ENCODE measurements at places on chromosomes 1 and 21.

GRCh38 chr1:219837274-219837993 is 90.9 kb downstream of the SLC30A10 start:
- DNase-seq: peak; percentile 56

DNA sequence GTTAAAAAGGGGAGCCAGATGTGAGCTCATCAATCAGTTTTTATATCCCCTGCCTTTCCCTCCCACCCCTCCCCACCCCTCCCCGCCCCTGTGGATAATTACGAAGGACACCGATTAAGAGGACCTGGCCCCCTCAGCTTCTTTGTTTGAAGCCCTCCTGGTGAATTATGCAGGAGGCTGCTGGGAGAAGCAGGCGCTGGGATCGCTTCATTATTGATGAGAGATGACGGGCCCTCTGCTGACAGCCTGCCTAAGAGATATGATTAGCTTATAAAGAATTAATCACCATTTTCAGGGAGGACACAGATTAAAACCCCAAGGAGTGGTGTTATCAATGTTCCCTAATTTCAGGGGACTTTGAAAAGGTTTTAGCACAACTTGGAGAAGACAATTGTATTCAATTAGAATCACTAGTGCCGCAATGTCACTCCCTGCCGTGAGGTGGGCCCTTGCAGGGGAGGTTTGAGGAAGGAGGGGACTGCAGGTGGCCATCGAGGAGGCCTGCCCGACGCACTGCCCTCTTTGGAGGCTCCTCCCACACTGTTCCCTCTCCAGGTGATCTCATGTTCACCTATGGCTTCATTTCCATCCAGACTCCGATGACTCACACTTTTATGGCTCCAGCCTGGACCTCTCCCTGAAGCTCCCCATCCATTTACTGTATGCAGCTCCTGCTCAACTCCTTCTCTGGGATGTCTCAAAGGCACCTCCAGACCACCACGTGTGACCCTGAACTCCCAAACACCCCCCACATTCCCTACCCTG is 67.0 kb upstream of the KLHDC7A start:
- DNase-seq: no peak

DNA sequence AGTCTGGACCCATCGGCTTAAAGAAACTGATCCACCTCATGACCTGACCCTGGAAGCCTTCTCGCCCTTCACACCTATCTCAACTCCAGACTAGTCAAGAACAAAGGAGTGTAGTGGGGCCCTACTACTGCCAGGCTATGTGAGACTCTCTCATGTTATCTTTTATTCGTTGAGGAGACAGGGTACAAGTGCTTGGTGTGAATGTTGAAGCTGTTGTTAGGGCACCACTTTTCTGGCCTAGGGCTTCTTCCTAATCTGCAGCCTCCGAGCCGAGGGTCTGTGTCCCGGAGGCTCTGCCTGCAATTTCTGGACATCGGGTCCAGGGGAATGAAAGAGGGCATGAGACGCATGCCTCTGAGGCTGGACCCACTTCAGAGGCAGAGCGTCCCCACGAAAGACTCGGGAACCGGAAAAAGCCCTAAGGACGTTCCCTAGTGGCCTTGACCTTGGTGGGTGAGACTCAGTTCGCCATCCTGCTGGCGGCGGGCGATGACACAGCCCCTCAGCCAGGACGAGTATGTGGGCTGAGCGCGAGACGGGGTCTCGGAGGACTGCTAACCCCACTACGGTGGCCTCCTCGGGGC is 671 bp downstream of the DNAJC11 start:
- no peak for DNase-seq

DNA sequence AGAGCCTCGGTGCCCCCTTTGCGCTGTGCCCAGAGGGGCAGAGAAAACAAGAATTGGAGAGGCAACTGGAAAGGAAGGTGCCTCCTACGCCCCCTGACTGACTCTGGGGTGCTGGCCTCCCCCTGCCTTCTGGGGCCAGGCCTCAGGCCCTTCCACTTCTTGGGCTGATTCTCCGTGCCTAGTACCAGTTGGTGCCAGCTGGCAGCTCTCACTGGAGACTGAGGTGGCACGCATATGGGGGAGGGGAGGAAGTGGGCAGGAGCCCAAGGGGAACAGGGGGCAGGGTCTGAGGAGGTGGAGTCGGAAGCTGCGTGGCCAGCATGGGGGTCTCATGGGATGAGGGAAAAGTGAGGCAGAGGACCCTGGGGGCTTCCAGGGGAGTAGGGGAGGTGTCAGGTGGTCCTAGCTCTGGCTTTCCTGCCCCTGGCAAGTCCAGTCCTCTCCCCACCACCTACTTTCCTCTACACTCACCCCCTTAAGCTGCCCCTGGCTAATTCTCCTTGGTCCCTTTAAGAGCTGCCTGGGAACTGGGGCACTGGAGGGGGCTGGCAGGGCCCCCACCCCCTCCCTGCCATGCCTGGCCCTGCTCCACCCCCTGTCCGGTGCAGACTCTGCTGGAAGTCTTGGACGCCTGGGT is 6.5 kb upstream of the SEMA4A start:
- DNase-seq: no peak

DNA sequence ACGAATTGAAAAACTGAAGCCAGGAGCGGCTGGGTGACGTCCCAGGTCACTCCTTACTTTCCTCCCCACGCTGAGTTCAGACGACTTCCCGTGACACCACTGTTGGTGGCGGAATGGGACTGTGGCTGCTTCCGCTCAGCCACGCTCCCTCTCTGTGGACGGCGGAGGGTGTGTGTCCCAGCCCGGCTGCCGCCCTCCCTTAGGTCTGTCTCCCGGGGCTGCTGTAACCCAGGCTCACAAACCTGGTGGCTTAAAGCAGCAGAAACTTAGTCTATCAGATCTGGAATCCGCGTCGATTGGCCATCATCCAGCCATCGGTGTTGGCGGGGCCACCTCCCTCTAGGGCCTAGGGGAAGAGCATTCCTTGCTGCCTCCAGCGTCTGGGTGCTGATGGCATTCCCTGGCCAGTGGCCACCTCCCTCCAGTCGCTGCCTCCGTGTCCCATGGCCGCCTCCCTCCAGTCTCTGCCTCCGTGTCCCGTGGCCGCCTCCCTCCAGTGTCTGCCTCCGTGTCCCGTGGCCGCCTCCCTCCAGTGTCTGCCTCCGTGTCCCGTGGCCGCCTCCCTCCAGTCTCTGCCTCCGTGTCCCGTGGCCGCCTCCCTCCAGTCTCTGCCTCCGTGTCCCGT is 17.5 kb downstream of the TRPM2 start:
- DNase-seq: no peak

DNA sequence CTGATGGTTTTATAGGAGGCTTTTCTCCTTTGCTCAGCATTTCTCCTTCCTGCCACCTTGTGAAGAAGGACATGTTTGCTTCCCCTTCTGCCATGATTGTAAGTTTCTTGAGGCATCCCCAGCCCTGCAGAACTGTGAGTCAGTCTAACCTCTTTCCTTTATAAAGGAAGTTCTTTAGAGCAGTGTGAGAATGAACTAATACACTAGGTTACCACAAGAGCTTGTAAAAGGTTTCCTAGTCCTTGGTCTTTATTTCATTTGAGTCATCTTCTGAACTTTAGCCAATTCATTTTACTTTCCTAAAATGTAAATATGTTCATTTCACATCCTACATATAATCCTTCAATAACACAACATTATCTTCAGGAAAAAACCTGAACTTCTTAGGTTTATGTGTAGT is 365.3 kb downstream of the HHIPL2 start:
- DNase-seq: no peak

GRCh38 chr1:233424779-233425178 is 97.3 kb downstream of the MAP3K21 start:
- no peak for DNase-seq

- no peak for DNase-seq
These were observed 26.4 kb upstream of the CNTN2 start for GRCh38 chr1:205016584-205016983.

GRCh38 chr1:184630679-184631060 is 124.0 kb downstream of the EDEM3 start:
- no peak for DNase-seq

GRCh38 chr1:87464022-87464490 is 135.4 kb downstream of the LMO4 start:
- DNase-seq: no peak

DNA sequence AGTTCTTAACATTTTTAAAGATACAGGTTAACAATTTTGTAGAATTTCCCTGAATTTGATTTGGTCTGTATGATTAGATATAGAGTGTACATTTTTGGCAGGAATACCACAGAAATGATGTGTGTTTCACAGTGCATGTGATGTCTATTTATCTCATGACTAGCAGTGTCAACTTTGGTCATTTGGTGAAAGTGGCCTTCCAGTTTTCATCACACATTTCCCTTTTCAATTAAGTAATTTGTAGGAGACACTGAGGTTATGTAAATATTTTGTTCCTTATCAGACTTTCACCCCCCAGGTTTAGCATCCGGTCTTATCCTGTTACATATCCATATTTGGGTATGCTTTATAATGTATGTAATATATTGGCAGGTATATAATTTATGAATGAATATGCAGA is 41.8 kb downstream of the MAP3K7CL start:
- no peak for DNase-seq

GRCh38 chr1:14894811-14895560 is 258.6 kb upstream of the TMEM51 start:
- DNase-seq: no peak

DNA sequence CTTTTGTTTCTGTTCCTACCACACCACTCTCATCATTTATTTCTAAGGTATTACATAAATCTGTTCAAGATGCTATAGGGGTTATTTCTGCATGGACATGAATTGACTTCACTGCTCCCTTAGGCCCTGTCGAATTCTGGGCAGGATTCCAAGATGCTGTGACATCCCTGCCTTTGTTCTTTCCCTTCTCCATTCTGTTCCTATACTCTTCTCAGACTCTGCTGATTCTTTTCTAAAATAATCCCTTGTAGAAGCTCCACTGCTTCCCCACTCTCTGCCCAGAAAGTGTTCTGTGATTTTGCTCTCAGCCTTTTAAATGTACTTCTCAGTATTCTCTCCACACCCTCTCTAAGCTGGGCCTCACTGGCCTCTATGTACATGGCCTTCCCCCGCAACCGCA is 99.2 kb downstream of the PHTF1 start:
- DNase-seq: no peak

DNA sequence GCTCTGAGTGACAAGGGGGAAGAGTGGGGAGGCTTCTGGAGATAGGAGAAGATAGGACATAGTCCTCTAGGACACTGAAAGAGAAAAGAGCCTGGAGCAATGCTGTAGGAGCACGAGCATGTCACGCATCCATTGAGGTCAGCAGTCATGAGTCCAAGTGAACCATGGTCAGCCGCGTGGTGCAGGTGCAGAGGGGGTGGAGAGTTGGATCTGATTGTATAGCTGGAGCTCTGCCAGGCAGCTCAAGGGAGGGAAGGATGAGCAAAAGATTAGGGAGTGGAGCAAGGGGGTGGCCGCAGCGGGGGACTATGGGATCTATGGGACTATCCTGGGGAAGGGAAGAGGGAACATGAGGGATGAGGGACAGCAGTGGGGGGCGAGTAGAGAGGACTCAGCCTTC is 14.0 kb downstream of the PADI1 start:
- no peak for DNase-seq

DNA sequence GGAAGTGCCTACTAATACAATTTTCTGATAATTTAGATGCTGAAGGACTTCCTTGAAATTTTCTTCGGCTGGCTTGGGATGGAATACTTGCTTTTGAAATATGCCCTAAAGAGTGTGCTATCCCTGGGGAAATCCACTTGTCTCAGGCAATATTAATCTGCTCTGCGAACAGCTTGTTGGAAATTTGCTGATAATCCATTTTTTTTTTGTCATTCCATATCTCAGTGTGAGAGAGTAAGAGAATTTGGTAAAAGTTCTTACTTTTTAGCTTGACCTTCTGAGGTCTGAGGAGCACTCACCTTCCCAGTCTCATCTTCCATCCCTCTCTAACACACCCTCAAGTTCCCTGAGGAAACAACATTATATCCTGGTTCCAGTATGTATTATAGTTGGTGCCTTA is 36.8 kb downstream of the DNAJC6 start:
- DNase-seq: no peak

GRCh38 chr21:33317145-33317544 is 7.6 kb upstream of the IFNAR1 start:
- no peak for DNase-seq

DNA sequence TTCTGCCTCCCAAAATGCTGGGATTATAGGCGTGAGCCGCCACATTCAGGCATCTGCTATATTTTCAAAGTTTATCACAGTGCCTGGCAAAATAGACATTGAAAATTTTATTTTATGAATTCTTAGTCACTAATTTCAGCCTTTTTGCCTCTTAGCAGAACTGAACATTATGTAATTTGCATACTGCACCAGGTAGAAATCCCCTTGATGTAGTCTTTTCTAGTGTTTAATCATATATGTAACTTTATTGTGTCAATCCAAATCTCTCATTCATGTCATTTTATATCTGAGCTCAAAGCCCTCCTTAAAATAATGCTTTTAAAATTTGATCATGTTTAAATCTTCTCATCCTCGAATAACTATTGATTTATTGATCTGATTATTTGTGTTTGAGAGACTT is 19.2 kb downstream of the WDTC1 start:
- DNase-seq: no peak
